Tracheal epithelial cell (primary cell): ENCODE measurements at places on chromosomes 13 and 19. TPM values are rescaled to one million over a fixed set of nuclear protein-coding genes. Genes with fewer than 3 reads are reported as not detected.

Gene TEX26
- not detected in 2 replicates for total RNA-seq

Gene SLITRK6
- 0.48 and 12.6 TPM in 2 replicates for total RNA-seq

Gene ZNF544
- 58.0 and 70.1 TPM in 2 replicates for total RNA-seq

Gene TPTE2
- total RNA-seq, result not detected in 2 replicates

Gene NUMBL
- total RNA-seq, result 13.9 and 16.9 TPM in 2 replicates

Gene ZNF888
- 8.2 and 9.0 TPM in 2 replicates for total RNA-seq

Gene CRB3
- total RNA-seq, result 42.0 and 79.0 TPM in 2 replicates

Gene ZIC2
- under 0.01 TPM in 1 of 2 replicates, not detected in the other for total RNA-seq

Gene NKPD1
- total RNA-seq, result 0.85 and 0.96 TPM in 2 replicates

Gene ADM5
- 0.64 and 0.72 TPM in 2 replicates for total RNA-seq

Gene SIGLEC8
- not detected in 2 replicates for total RNA-seq

Gene HIF3A
- 0.48 and 0.85 TPM in 2 replicates for total RNA-seq

Gene CEACAM21
- not detected in 2 replicates for total RNA-seq

Gene MRPS31
- 11.1 and 18.5 TPM in 2 replicates for total RNA-seq

Gene NCCRP1
- total RNA-seq, result 4.8 and 9.4 TPM in 2 replicates

Gene LHB
- 1.9 TPM in 1 of 2 replicates, not detected in the other for total RNA-seq

Gene POU2F2
- total RNA-seq, result 0.21 and 1.4 TPM in 2 replicates

Gene TJP3
- 2.3 and 5.1 TPM in 2 replicates for total RNA-seq

Gene ZNF230
- 1.9 and 2.2 TPM in 2 replicates for total RNA-seq

Gene ZNF667
- 3.6 and 6.0 TPM in 2 replicates for total RNA-seq

Gene MUC16
- total RNA-seq, result under 0.01 and 0.24 TPM in 2 replicates

Gene NLRP9
- 0.24 TPM in 1 of 2 replicates, not detected in the other for total RNA-seq

Gene ASPDH
- total RNA-seq, result not detected in 2 replicates

Gene FAM83E
- 17.3 and 23.9 TPM in 2 replicates for total RNA-seq

Gene NKG7
- total RNA-seq, result not detected in 2 replicates

Gene CADM4
- 9.6 and 13.3 TPM in 2 replicates for total RNA-seq

Gene LCP1
- 0.64 and 13.7 TPM in 2 replicates for total RNA-seq

Gene CLN5
- total RNA-seq, result 25.8 and 28.6 TPM in 2 replicates

Gene RNF225
- 0.48 and 3.0 TPM in 2 replicates for total RNA-seq

Gene CNFN
- total RNA-seq, result 0.72 TPM in 1 of 2 replicates, not detected in the other

Gene FOXO1
- total RNA-seq, result 7.2 and 13.2 TPM in 2 replicates

Gene B3GNT3
- total RNA-seq, result 4.8 and 12.1 TPM in 2 replicates
